ENCODE measurements at places on chromosomes 6 and 20. TPM values are rescaled to one million over a fixed set of nuclear protein-coding genes. Genes with fewer than 3 reads are reported as not detected.

DNA sequence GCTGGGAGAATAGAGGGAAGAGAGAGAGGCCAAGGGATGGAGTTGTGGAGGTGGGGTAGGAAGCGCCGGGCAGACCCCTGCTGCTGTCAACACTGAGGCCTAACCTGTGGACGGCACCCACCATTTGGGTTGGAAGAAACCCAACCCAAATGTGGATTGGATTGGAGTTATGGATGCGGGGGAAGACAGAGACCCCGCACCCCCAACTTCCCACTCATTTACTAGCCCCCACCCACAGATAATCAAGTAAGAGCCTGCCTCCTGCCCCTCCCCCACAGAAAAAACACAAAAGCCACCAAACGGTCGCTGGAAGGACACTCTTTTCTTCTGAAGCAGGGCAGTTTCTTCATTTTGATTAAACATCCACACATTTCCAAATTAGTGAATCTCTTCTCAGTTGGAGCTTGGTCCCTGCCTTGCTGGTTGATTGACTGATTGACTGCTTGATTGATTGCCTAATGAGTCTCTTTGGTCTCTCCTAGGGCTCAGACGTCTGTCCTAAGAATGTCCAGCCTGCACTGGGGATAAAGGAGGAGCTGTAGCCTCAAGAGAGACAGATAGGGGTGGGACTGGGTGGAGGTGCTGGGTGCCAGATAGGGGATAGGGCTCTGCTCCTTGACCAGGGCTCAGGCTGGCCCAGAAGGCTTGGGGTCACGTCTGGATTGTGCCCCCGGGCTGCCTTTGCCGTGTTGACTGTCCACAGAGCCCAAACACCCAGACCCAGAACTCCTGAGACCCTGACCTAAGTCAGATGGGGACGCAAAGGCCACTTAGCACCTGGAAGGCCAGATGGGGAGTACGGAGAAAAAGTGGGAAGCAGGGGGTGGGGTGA, 74.9 kb upstream of the FOXP4 start:
- no peak for DNase-seq

DNA sequence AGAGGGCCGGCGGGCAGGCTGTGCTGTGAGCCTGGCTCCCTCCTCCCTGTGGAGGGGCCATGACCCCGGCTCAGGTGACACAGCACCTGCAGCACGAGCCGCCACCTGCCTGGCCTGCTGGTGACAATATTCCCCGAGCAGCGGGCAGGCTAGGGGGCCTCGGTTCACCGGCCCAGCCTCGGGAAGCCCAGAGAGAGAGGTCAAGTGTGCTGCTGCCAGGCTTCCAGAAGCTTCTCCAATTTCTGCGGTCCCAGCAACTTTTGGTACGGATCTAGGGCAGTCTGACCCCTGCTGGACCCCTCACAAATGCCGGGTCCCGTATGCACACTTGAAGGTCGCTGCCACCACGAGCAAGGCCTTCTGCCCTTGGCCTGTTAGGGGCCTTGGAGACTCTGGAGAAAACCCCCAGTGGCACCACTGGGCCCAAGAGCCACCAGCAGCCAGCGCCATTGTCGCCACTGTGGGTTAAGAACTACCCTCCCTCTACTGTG, 38.6 kb upstream of the NOL4L start:
- DNase-seq = no peak

DNA sequence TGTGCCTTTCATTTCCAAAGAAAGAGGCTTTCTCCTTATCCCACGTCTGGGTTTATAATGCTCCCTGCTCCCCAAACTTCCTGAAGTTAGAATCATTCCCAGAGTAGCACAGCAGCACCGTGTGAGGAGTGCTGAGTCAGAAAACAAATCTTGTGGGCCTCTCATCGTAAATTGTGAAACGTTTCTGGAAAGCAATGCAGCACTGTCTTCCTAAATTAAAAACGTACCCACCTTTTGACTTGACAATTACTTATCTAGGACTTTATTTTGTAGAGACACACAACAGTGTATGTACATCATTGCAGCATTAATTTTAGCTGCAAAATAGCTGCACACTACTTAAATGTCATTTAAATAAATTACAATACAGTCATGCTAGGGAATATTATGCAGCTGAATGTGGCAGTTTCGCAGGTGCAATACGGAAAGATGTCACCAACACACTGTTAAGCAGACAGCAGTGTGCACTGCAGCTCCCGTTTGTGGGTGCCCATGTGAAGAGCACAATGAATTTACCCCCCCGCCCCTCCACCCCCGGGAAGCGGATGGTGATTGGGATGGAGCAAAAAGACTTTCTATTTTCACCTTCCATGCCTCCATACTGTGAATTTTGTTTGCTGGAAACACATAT, 30.8 kb downstream of the RRBP1 start:
- DNase-seq = no peak

- DNase-seq = no peak
Measured at GRCh38 chr20:48826883-48827771, 672 bp downstream of the PREX1 start.

DNA sequence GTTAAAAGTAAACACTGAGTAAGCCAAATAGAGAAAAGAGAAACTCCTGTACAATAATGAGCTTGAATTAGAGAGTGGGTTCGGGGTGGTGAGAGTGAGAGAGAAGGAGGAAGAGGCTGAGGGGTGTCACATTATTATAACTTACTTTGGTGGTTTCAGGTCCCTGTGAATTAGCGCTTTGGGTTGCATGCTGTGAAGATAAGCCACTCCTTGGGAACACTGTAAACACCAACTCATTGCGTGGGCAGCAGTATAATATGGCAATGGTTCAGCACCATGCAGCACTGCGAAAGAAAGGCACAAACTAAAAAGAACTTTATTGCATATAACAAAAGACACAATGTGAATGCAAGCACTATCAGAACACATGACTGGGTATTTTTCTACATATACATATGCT, 26.9 kb downstream of the MAP3K7 start:
- no peak for DNase-seq

DNA sequence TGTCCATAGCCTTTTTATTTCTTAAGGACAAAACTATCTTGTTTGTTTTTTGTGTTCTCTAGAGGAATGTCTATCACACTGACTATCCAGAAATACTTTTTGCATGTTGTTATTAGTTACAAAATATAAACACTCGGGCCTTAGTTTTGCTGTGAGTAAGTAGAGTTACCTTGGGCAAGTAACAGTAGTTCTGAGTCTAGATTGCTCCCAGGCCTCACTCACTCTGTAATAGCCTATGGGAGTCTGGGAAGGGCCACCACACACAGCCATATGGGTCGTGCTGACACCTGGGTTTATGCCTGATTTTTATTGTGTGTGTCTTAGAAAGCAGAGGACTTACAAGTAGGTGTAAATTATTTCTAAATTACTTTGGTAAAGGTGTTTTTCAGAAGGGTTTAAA, 185.8 kb downstream of the TMEM242 start:
- DNase-seq = no peak

GRCh38 chr6:127273499-127273898, 6.8 kb downstream of the RNF146 start:
- DNase-seq = no peak

DNA sequence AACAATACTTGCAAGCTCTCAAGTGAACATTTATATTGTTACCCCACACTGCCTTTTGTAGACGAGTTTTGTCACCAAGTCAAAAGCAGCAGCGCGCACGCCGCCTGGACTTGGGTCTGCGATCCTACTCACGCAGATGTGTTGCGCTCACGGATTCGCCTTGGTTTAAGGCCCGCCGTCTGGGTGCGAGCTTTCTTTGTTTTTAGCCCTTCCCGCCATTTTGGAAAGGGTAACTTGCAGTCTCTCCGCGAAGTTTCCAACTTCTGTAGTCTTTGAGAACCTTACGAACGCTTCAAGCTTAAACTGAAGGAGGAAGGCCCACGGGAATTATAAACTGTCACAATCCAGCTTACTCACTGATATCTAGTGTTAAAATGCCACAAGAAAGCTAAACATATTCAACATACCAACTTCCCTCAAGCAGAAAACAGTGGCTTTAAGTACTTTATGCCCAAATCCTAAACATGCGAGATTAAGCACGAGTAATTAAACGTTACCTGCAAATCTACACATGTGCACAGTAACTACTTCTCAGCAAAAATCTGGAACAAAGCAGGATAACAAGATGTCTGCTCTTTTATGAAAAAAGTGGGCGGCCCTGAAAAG, 80.4 kb upstream of the BTN3A2 start:
- no peak for DNase-seq

- DNase-seq = no peak
Measured at GRCh38 chr6:30857112-30857511, 27.2 kb upstream of the DDR1 start.

GRCh38 chr6:1059596-1059995, 252.3 kb upstream of the FOXQ1 start:
- no peak for DNase-seq

GRCh38 chr20:6718662-6719368, 48.7 kb upstream of the BMP2 start:
- DNase-seq = no peak

Gene HLA-DPB1
- 20.0 TPM for polyA plus RNA-seq

Gene IPCEF1
- polyA plus RNA-seq = 5.6 TPM

Gene ZNF391
- 10.2 TPM for polyA plus RNA-seq
